ENCODE measurements at places on chromosomes 4 and X.

DNA sequence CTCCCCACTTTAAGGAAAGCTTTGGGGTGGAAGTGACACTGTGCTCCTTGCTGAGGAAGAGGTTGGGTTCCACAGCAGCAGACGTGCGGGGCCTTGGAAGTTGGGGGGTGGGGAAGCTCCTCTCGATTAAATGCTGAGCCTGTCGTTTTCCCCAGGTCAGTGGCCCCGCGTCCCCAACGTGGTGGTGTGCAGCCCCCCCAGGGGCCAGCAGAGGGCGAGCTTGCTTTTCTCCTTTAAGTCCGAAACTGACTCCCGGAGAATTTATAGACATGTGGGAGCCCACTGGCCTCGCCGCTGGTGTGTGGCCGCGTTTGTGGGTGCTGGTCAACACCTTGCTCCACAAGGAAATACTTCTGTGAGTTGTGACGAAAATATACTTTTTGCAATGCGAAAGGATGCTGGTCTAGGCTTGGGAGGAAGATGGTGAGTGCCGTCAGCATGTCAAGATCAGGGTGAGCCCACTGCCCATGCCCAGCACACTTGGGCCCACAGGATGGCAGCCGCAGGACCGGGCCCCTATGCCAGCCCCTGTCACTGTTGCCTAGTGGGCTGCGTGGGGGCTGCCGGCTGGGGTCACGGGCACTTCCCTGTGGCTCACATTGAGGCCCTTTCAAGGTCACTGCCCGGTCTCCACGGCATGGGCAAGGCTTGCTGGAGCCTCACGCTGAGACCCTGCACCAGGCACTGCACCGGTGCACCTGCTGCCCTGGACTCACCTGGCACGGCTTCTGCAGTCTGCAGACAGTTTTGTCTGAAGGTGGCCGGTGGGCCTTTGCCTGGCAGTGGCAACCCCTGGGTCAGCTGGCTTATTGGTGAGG, 9.4 kb downstream of the UVSSA start:
- DNase-seq = peak; percentile 81

DNA sequence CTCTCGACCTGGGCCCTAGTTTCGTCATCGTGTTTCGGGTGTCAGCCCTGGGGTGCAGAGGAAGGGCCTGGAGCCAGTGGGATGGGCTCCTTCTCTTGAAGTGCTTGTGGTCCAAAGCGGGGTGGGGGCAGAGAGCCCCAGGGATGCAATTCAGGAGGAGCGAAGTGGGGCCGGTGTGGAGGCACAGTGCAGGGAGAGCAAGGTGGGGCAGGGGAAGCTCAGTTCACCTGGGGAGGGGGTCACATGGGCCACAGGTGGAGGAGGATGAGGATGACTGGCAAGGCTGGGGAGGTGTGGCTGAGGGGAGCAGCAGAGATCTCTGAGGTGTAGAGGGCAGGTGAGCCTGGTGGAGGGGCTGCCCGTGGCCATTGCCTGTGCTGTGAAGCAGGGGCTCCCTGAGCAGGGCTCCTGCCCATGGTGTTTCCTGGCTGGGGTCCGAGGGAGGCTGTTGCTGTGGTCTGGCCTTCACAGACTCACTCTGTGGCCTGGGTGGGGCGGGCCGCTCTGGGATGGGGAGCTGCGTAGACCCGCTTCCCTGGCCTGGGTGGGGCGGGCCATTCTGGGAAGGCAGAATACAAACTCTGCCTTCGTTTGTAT, 6.9 kb downstream of the SORCS2 start:
- no peak for DNase-seq

- DNase-seq = peak; percentile 34
These were observed 269.8 kb downstream of the COL25A1 start for GRCh38 chr4:109032671-109033070.

- DNase-seq = no peak
These were observed 379.8 kb downstream of the ZNF674 start for GRCh38 chrX:46165411-46165810.

GRCh38 chr4:181293541-181293940, 949.7 kb upstream of the TENM3 start:
- no peak for DNase-seq

DNA sequence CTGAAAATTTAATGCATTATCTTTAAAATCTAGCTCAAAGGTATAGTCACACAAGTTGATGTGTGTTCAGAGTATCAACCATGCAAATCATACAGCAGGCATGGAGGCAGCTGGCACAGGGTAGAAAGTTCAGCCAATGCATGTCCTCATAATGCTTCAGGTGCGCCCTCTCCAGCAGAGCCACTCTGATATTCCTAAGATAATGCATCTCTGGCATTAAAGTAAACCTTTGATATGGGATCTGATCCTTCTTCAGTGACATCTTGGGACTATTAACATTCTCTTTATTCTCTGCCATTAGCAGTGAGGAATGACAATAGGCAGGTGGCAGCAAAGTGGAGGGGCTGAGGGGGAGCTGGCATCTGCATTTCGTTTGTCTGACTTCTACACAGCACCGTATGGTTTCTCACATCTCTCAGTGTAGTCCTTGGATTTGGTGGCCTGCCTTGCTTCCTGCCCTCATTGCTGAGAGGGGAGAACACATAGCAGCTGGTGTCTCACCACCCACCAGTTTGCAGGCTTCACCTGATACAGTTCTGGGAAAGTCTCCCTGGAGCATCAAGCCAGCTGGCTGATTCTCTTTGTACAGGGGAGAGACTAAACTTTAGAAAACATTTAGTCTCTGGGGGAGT, 168.7 kb upstream of the TBC1D9 start:
- DNase-seq = no peak

DNA sequence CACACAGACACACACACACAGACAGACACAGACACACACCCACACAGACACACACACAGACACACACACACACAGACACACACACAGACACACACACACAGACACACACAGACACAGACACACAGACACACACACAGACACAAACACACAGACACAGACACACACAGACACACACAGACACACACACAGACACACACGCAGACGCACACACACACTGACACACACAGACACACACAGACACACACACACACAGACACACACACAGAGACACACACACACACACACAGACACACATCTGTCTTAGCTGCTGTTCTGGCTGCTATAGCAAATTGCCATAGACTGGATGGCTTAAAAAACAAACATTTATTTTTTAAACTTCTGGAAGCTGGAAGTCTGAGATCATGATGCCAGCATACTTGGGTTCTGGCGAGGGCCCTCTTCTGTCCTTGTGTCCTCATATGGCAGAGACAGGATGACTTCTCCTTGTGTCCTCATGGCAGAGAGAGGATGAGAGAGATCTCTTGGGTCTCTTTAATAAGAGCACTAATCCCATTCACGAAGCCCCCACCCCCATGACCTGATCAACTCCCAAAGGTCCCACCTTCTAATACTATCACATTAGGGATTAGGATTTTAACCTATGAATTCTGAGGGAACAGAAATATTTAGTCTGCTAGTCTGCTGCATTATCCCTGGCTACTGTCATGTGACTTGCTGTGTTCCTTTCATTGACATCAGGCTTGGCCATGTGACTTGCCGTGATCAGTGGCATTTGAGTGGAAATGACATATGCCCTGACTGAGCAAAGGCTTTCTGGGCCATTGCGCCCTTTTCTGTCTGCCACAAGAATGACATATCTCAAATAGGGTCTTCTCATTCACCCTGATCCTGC, 32.7 kb upstream of the RASGEF1B start:
- DNase-seq = no peak

- DNase-seq = no peak
These were observed 27.6 kb downstream of the PRR32 start for GRCh38 chrX:126847143-126847542.

GRCh38 chr4:38092701-38093100, 132.5 kb downstream of the PTTG2 start:
- DNase-seq = no peak

- no peak for DNase-seq
These were observed 361.2 kb downstream of the ARAP2 start for GRCh38 chr4:35883108-35883507.

GRCh38 chr4:5710065-5710960, 688 bp upstream of the EVC start:
- no peak for DNase-seq

DNA sequence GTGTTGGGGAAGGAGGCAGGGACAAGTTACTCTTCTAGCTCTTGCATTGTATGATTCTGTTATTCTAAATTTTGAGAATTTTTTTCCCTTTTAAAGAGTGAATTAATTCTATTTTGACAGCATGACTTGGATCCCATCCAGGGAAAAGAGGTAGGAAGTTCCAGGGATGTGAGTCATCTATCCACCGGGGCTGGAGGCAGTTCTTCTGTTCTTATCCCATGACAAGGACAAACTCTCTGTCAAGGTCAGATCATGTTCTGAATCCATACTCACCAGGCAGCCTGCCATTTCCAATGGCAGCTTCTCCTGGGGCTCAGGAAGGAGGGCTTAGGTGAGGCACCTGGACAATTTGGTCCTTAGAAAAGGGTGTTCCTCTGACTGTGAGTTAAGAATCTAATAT, 132.0 kb upstream of the MED14 start:
- DNase-seq = no peak

- no peak for DNase-seq
These were observed 2.2 kb downstream of the MSANTD1 start for GRCh38 chr4:3250956-3251690.

DNA sequence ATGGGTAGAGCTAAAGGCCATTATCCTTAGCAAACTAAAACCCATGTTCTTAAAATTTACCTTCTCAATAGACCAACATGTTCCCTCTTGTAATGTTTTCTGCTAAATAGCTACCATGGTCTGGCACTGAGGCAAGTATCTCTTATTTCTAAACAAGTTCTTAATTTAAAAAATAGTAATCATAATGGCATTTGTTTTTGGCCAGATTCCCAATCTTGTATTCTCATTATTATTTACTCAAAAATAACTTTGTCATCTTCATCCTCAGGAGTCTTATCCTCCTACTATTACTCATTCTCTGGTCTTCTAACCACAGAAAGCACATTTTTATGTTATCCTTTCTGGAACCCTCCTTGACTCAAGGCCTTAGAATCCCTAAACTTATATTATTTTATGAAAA, 931.2 kb downstream of the CCSER1 start:
- no peak for DNase-seq

GRCh38 chrX:28586286-28586685, 960 bp upstream of the IL1RAPL1 start:
- no peak for DNase-seq

DNA sequence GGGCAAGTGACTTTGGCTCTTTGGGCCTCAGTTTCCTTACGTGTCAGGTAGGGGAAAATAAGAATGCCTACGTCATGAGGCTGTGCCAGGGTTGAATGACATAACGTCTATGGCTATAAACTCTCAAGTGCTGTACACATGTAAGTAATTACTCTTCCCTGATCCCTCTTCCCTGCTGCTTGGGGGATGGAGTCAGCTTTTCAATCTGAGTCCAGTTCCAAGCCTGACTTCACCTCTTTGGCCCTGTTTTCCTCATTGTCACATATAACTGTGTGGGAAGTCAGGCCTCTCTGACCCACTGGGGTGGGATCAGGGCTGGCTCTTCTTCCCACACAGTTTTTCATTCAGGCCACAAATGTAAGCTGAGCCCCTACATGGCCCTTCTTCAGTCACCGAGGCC, 11.4 kb upstream of the CITED1 start:
- no peak for DNase-seq

DNA sequence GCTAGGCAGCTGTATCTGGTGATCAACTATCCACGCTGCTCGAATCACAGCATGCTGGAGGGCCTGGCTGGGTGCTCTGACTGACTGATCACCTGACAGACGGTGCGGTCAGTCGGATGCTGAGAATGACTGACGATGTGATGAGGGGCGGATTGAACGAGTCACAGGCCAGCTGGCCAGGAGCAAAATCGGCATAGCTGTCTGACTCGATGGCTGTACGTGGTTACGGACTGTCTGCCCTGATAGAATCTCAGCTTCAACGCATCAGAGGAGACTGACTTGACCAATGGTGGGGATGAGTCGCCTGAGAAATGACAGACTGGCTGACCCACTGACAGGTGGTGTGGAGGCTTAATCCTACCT, 1.0 kb upstream of the SUV39H1 start:
- no peak for DNase-seq

GRCh38 chr4:107863850-107864371, 39.2 kb downstream of the SGMS2 start:
- DNase-seq = no peak

DNA sequence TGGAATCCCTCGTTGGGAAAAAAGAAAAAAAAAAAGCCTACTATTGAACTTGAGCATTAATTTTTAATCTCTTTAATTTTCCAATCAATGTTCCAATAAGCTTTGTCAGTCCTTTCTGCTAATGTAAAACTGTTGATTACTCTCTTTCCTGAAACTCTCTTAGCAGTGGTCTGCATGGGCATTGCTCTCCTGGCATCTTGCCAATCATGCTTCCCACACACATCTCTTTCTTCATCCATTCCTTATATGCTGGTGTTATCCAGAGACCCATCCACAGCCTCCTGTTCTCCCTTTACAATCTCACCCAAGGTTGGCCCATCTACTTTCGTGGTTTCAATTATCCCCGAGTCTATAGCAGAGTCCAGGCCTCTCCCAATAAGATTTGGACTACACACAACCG, 31.8 kb upstream of the KCNE5 start:
- no peak for DNase-seq

DNA sequence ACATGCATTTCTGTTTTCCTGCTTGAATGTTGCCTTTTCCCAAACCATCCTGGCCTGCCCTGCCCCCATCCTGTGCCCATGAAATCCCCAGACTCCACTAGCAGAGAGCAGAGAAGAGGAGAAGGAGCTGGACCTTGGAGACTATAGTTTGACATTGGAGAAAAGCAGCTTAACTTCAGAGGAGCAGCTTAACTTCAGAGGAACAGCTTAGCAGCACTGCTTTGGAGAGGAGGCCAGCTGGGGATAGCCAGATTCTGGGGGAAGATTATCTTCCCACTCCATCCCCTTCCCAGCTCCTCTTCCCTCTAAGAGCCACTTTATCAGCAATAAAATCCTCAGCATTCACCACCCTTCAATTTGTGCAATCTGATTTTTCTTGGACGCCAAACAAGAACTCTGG, 443.0 kb downstream of the PCDH10 start:
- DNase-seq = no peak

DNA sequence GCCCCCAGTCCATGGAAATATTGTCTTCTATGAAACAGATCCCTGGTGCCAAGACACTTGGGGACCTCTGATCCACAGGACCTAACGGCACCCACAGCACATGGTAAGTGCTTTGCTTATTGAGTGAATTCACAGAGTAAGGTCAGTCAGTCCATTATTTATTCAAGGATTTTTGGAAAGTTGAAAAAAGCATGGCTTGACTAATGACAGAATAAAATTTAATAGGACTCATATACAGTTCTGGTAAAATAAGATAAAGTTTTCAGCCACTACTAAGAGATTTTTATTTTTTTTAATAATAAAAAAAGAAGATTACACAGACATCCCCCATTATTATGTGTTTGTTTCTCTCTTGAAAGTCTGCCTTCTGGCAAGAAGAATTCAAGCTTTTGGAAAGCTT, 490.6 kb upstream of the HS3ST1 start:
- DNase-seq = no peak

Measured in activated CD4-positive, alpha-beta T cell treated with anti-CD3 and anti-CD28 coated beads, Interleukin-2, amount 10 ng/mL, durations not matched to agents 24 days and 14 days (primary cell).